Thoracic aorta endothelial cell (primary cell): ENCODE measurements at places on chromosomes 5 and 9. TPM values are rescaled to one million over a fixed set of nuclear protein-coding genes. Genes with fewer than 3 reads are reported as not detected.

Gene MLANA
- total RNA-seq, result not detected in 2 replicates

Gene IGFBPL1
- 0.13 and 0.29 TPM in 2 replicates for total RNA-seq

Gene NSMF
- 38.8 and 44.0 TPM in 2 replicates for total RNA-seq

Gene CNTFR
- total RNA-seq, result not detected in 2 replicates

Gene ADGRD2
- total RNA-seq, result not detected in 2 replicates

Gene IFNB1
- total RNA-seq, result not detected in 2 replicates

Gene SOX30
- not detected in 2 replicates for total RNA-seq

Gene REEP2
- 2.8 and 5.6 TPM in 2 replicates for total RNA-seq

Gene ZNF622
- 27.4 and 33.0 TPM in 2 replicates for total RNA-seq

Gene PAM
- 142 and 192 TPM in 2 replicates for total RNA-seq

Gene EQTN
- not detected in 2 replicates for total RNA-seq

Gene IFNA21
- total RNA-seq, result not detected in 2 replicates

Gene NKD2
- not detected in 2 replicates for total RNA-seq

Gene MELK
- total RNA-seq, result 53.9 and 73.0 TPM in 2 replicates

Gene GCNT4
- 0.07 and 0.13 TPM in 2 replicates for total RNA-seq

Gene KIAA0825
- 2.8 TPM in 2 replicates for total RNA-seq

Gene OBP2B
- not detected in 2 replicates for total RNA-seq

Gene PCDH1
- 163 and 194 TPM in 2 replicates for total RNA-seq

Gene TRIM36
- 0.43 and 1.5 TPM in 2 replicates for total RNA-seq

Gene PPP3R2
- total RNA-seq, result not detected in 2 replicates

Gene ADGRV1
- under 0.01 and 0.50 TPM in 2 replicates for total RNA-seq

Gene SHISAL2B
- not detected in 2 replicates for total RNA-seq

Gene PCAT7
- total RNA-seq, result 0.07 TPM in 1 of 2 replicates, not detected in the other

Gene PCDHA9
- total RNA-seq, result under 0.01 and 0.07 TPM in 2 replicates

Gene GNA14
- 3.9 and 5.2 TPM in 2 replicates for total RNA-seq

Gene RORB
- not detected in 2 replicates for total RNA-seq

Gene PROB1
- total RNA-seq, result 1.7 and 3.2 TPM in 2 replicates

Gene IFNA2
- not detected in 2 replicates for total RNA-seq

Gene PFDN1
- total RNA-seq, result 141 and 146 TPM in 2 replicates

Gene LCN12
- total RNA-seq, result not detected in 2 replicates

Gene CSF1R
- total RNA-seq, result not detected in 2 replicates

Gene LECT2
- total RNA-seq, result not detected in 2 replicates

Gene INVS
- total RNA-seq, result 33.2 and 34.5 TPM in 2 replicates

Gene SCAI
- 12.2 and 13.8 TPM in 2 replicates for total RNA-seq

Gene FRMPD1
- total RNA-seq, result not detected in 2 replicates

Gene SLC36A2
- not detected in 2 replicates for total RNA-seq

Gene PCDHGC5
- 1.1 and 1.3 TPM in 2 replicates for total RNA-seq

Gene OMD
- total RNA-seq, result not detected in 2 replicates

Gene NTRK2
- total RNA-seq, result under 0.01 TPM in 1 of 2 replicates, not detected in the other

Gene ACTBL2
- total RNA-seq, result not detected in 2 replicates

Gene ZCCHC9
- 24.1 and 27.8 TPM in 2 replicates for total RNA-seq

Gene TICAM2
- total RNA-seq, result 1.7 and 3.4 TPM in 2 replicates

Gene BRD8
- 52.7 and 61.6 TPM in 2 replicates for total RNA-seq

Gene C1QTNF3
- total RNA-seq, result 0.57 and 0.80 TPM in 2 replicates

Gene TMEM174
- not detected in 2 replicates for total RNA-seq

Gene LCN15
- total RNA-seq, result not detected in 2 replicates

Gene CCL19
- total RNA-seq, result not detected in 2 replicates

Gene SOHLH1
- not detected in 2 replicates for total RNA-seq

Gene GRM6
- not detected in 2 replicates for total RNA-seq

Gene EMB
- total RNA-seq, result 0.07 and 0.13 TPM in 2 replicates

Gene CEMIP2
- 55.4 and 75.9 TPM in 2 replicates for total RNA-seq

Gene ZNF879
- total RNA-seq, result 3.6 and 6.0 TPM in 2 replicates

Gene GPR21
- total RNA-seq, result 1.2 and 1.8 TPM in 2 replicates

Gene C9orf153
- 0.22 and 0.27 TPM in 2 replicates for total RNA-seq

Gene IL33
- 8.2 and 45.9 TPM in 2 replicates for total RNA-seq

Gene SEMA6A
- 1.1 and 1.6 TPM in 2 replicates for total RNA-seq

Gene TMEM171
- 25.3 and 26.5 TPM in 2 replicates for total RNA-seq

Gene FOXD4L3
- total RNA-seq, result 0.27 TPM in 1 of 2 replicates, not detected in the other

Gene FYB1
- 0.07 and 0.13 TPM in 2 replicates for total RNA-seq
